CD4-positive, alpha-beta T cell treated with Interleukin-6 for 4 hours (primary cell): ENCODE measurements at places on chromosomes 16 and 17.

GRCh38 chr17:75589919-75590303, 2.3 kb downstream of the MYO15B start:
- DNase-seq = no peak

- no peak for DNase-seq
Observed at GRCh38 chr17:52134641-52135040, 23.9 kb downstream of the CA10 start.

DNA sequence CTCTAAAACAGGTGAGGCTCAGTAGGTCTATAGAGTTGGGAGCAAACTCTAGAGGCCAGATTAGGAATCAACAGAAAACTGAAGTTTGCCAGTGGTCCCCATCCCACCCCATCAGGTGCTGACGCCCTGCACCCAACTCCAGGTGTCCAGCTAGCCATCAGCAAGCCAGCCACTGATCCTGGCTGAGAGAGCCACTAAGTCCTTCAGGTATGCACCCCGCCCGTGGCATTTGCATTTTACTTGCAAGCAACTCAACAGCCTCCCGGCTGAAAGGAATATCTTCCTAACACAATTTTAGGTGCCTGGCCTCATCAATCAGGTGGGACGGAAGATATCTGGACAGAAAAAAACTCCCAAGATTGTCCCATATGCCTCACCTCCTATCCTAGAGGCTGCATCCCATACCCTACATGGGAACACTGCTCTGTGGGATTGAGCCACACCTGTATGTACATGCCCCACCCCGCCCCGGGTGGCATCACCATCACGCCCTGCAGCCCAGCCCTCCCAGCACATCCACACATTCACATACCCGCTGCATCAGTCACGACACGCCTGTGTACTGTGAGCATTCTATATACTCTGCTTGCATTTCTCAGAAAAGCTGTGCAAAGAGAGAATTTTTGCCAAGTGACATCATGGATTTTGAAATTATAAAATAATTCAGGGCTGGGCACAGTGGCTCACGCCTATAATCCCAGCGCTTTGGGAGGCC, 8.3 kb downstream of the OTOP3 start:
- DNase-seq = no peak

DNA sequence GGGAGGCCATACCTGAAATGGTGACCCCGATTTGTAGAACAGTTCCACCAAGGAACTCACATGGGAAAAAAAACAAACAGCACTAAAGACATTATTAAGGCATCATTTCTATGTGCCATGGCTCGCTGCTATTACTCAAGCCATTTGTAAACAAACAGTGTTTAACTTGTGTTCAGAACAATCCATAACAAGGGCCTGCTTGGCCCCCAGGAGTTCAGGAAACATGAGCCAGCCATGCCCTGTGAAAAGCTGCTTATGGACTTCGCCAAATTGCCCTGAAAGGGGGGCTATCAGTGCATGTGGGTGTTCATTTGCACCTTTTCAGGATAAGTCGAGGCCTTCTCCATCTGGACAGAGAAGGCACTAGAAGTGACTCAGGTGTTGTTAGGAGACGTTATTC, 8.0 kb downstream of the POLR3K start:
- DNase-seq = no peak

DNA sequence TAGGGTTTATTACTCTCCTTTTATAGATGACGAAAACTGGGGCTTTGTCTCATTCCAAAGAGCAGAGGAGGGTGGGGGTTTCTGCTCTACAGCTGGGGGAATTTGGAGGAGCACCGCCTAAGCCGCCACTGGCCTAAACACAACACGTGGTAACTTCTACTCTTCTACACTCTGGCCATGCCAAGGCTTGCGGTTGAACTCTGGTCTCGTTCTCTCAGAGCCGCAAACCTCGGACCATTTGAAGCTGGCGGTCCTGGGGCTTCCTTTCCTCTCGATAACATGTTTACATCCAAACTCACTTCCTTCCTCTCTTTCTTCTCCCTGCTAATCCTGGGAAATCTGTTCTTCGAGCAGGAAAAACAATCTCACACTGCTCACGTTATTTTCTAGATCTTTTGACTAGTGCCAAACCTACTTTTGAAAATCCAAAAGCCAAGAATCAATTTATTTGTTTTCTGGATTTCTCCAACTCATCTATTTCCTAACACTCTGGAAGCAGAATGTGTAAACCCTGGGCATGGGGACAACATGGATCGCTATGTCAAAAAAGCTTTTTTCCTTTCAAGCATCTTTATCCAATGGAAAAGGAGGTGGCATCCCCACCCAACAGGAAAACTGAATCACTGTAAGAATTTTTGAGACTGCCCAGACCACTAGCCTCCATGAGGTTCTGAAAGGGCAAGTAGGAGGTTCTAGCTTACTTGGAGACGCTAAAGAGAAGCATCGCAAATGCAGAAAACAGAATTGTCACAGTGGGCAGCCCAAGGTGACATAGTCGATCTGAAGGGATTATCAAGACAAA, 13.6 kb upstream of the EEF2K start:
- peak; percentile 73 for DNase-seq

- DNase-seq = peak; percentile 46
Observed at GRCh38 chr17:68205808-68206720, 41.8 kb upstream of the AMZ2 start.
